ENCODE measurements at places on chromosomes 1 and 21. TPM values are rescaled to one million over a fixed set of nuclear protein-coding genes. Genes with fewer than 3 reads are reported as not detected.

The SLC1A7 gene
- 0.66 TPM for total RNA-seq

The EFNA1 gene
- 27.4 TPM for total RNA-seq

The RIPPLY3 gene
- not detected for total RNA-seq

The PPIAL4G gene
- not detected for total RNA-seq

The EXO5 gene
- 2.0 TPM for total RNA-seq

The FCGR3A gene
- 9.4 TPM for total RNA-seq

DNA sequence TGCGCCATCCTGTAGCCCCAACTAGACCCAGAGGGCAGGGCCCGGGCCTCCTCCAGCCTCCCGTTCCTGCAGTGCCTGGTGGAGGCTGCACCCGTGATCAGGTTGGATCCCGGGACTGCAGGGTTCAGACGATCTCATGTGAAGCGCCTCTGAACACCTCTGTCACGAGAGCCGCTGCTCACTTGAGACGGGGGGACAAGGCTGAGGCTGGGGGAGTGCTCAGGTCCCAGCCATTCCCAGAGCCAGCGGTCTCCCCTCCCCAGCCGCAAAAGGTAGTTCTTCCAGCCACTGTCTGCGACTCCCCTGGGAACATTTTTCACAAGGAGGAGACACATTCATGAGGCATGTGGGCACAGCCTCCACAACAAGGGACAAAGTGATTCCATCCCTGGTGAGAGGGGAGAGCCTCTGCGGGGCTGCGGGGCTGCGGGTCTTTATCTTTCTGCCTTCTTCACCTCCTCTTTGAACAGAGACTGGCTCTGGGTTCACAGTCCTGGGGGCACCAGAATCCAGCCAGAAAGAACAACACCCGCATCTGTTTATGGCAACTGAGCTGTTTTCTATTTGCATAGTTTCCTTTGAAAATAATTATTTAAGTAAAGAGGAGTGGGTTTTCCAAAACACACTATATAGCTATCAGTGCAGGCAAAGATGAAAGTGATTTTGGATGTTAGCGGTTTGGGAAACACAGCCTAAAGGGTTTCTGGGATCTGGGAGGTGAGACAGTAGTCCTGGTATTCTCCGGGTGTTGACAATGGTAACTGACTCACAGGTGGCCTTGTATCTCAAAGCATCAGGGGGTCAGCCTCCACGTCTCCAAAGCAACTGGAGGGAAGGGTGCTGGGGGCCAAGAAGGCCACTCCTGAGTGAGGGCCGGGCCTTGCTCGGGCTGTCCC, 13.0 kb upstream of the LDLRAP1 start:
- H3K27ac ChIP-seq: no peak overlapping the region
- H3K4me1 ChIP-seq: no peaks in the 10 kb centered on the region
- no peaks in the 10 kb centered on the region for H3K27me3 ChIP-seq
- no peaks in the 10 kb centered on the region for H3K36me3 ChIP-seq
- DNase-seq: no peak
- H3K4me3 ChIP-seq: no peak overlapping the region

GRCh38 chr1:17318262-17318661, 10.3 kb downstream of the PADI4 start:
- H3K27ac ChIP-seq: no peak overlapping the region
- H3K36me3 ChIP-seq: no peaks in the 10 kb centered on the region
- no peak for DNase-seq
- H3K27me3 ChIP-seq: no peaks in the 10 kb centered on the region

DNA sequence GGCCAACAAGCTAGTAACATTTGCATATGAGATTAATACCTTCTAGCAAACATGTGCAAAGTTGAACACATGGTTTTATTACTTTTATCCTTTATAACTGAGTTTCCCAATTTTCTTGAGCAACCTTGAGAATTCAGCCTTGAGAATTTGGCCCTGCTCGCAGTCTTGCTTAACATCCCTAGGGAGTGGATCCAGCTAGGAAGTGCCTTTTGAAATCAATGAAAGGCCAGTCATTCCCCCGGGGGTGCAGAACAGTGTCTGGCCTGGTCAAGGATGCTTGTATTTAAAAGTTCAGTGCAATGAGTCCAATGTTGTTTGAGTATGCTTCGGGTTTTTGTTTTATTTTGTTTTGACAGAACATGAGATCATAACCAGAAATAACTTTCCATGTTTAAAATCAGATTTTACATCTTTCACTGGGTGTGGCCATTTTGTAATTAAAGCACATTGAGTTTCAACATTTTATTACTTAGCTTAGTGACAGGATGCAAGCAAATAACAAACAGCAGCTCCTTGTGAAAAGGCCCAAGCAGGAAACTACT, 16.7 kb downstream of the PALMD start:
- no peak overlapping the region for H3K4me3 ChIP-seq
- no peaks in the 10 kb centered on the region for H3K36me3 ChIP-seq
- DNase-seq: peak; percentile 69

DNA sequence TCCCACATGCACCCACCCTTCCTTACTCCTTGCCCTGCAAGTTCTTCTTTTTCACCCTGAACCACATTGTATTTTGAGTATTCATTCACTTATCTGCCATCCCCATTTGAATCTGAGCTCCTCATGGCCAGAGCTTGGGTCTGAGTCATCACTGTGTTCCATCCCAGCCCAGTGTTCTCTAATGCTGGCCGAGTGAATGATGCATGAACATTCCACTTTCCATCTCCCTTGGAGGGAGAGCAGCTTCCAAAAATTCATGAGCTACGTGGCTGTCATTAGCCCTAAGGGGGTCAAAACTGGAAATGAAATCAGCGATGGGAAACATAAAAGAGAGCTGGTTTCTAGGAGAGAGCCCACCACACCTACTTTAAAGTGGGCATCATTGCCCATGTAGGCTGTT, 187.0 kb upstream of the USP24 start:
- DNase-seq: no peak
- H3K4me3 ChIP-seq: no peak overlapping the region
- no peaks in the 10 kb centered on the region for H3K4me1 ChIP-seq
- no peak overlapping the region for H3K27ac ChIP-seq

GRCh38 chr1:177286396-177286795, 115.6 kb downstream of the BRINP2 start:
- no peak overlapping the region for H3K4me3 ChIP-seq
- no peaks in the 10 kb centered on the region for H3K4me1 ChIP-seq
- no peaks in the 10 kb centered on the region for H3K27me3 ChIP-seq
- no peak overlapping the region for H3K27ac ChIP-seq

DNA sequence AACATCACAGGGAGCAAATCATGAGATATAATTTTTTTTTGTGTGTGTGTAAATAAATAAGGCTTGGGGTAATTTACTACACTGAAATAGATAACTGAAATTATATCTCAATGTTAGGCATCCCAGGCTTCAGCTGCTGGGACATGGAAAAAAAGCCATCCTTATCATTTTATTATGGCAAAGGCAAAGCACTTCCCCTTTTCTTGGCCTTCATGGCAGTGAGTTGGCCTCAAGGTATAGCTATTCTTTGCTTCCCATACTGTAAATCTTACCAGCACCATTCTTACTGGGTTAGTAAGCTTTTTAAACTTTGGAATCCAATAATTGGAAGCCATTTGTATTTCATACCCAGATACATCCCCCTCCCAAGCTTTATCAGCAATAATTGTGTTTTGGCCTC, 29.0 kb downstream of the RBM11 start:
- H3K4me3 ChIP-seq: no peak overlapping the region
- DNase-seq: no peak
- H3K27me3 ChIP-seq: no peaks in the 10 kb centered on the region
- H3K4me1 ChIP-seq: no peaks in the 10 kb centered on the region
- no peak overlapping the region for H3K27ac ChIP-seq

DNA sequence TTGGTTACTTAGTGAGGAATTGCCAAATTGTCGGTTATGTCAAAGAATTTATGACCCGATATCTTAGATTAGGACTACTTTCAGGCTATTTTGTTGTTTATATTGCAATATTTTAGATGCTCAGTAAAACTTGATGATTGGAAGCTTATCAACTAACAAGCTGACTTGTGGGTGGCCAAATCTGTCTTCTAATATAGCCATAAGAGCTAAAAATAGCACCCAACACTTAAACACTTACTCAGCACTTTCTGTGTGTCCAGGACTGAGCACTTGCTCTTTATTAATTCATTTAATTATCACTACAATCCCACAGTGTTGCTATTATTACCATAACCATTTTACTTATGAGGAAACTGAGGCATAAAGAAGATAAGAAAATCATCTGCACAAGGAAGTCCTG, 50.4 kb downstream of the RWDD3 start:
- H3K27ac ChIP-seq: no peak overlapping the region
- no peaks in the 10 kb centered on the region for H3K27me3 ChIP-seq
- DNase-seq: no peak

GRCh38 chr1:247118946-247119446, 14.8 kb upstream of the ZNF669 start:
- no peak overlapping the region for H3K4me3 ChIP-seq
- no peak for DNase-seq
- no peak overlapping the region for H3K27ac ChIP-seq
- H3K27me3 ChIP-seq: no peaks in the 10 kb centered on the region

GRCh38 chr1:214391873-214392645, 111.1 kb downstream of the SMYD2 start:
- DNase-seq: no peak
- no peak overlapping the region for H3K27ac ChIP-seq
- H3K27me3 ChIP-seq: no peaks in the 10 kb centered on the region
- H3K4me1 ChIP-seq: no peaks in the 10 kb centered on the region
- H3K4me3 ChIP-seq: no peak overlapping the region
